ENCODE measurements at places on chromosomes 5 and 9.

DNA sequence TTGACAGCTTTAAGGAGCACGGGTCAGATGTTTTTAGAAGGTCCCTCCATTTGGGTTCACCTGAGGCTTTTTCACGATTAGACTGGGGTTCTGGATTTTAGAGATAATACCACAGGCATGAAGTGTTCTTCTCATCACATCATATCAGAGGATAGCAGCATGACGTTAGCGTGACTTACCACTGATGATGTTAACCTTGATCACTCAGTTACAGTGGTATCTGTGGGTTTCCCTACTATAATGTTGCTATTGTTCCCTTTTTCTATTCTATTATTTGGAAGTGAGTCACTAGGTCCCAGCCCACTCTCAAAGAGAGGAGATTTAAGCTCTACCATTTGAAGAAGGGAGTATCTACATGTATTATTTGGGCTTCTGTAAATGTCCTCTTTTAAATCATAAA, 300.0 kb downstream of the MAST4 start:
- no peak for DNase-seq

DNA sequence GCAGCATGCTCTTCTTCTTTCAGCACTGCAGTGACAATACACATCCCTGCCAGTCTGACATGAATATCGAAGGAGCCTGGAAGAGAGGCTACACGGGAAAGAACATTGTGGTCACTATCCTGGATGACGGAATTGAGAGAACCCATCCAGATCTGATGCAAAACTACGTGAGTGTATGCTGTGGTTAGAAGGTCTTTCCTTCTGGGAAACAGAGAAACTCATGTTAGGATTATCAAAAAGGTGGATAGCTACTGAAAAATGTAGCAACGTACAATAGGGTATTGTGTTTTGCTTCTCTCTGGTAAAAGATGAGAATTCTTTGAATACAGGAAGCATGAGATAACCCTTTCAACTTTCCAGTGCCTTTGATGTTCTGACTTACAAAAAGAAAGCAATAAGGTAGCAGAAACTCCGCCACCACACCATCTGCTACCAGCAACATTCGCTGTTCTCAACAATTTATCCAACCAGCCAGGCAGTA, 133.3 kb downstream of the PCSK5 start:
- no peak for DNase-seq

DNA sequence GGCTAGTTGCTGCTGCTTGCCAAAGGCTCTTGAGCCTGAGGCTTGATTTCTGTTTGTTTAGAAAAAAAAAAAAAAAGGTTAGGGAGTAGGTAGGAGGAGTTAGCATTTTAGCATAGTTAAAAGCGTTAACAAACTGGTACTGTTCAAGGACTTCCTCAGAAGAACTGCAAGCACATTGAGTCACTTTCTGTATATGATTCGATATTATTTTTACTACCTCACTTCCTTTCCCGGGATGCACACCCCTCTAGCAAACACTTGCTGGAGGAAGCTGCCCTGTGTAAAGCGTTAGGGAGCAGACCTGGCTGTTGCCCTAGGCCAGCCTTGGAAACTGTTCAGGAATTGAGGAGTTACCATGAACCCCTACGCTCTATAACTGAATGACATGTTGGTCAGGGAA, 15.7 kb upstream of the CEP120 start:
- DNase-seq: no peak

- DNase-seq: no peak
These were observed 77.8 kb upstream of the SPIN1 start for GRCh38 chr9:88310310-88310980.

DNA sequence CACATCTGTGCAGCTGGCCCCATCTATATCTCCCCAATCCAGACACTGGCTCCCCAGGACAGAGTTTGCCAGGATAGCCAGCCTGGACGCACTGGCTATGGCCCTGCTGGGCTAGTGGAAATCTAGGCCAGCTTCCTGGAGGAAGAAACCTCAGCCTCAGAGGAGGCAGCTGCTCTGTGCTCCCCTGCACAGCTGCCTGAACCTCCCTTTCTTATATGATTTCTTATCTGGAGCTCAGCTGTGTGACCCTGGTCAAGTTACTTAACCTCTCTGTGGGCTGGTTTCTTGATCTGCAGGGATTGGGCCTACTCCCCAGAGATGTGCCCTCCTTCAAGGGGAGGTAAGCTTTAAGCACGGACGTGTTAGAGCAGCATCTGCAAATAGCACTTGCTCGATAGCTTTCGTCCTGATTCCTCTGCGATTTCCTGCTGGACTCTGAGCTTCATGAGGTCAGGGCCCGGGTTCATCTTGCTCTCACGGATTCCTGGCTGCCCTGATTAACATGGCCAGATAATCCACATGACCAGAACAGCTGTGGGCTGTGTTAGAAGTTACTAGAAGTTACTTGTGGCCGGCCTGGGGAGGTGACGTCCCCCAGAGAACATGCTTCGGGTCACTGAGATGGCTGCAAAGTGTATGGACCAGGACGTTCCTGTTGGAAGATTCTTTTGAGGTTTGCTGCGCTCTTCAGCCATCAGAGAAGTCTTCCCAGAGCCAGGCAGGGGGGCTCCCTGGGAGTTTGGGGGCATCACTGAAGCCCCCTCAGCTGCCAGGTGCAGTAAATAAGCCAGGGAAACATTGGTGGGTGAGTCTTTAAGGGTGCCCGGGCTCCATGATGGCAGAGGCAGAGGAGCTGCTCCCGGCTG, 14.5 kb downstream of the C9orf50 start:
- DNase-seq: no peak

GRCh38 chr5:86688406-86688805, 70.7 kb downstream of the COX7C start:
- no peak for DNase-seq

- DNase-seq: no peak
These were observed 53.1 kb upstream of the NREP start for GRCh38 chr5:111810112-111810511.

- no peak for DNase-seq
These were observed 329.5 kb downstream of the KIAA0825 start for GRCh38 chr5:94288937-94289336.

All from NCI-H524 (cell line).